ENCODE measurements at places on chromosomes 6 and 20. TPM values are rescaled to one million over a fixed set of nuclear protein-coding genes. Genes with fewer than 3 reads are reported as not detected.

Gene SLC22A1
- total RNA-seq: 1.3 TPM

Gene NCOA3
- 46.0 TPM for total RNA-seq

Gene PPP1R14C
- 1.1 TPM for total RNA-seq

DNA sequence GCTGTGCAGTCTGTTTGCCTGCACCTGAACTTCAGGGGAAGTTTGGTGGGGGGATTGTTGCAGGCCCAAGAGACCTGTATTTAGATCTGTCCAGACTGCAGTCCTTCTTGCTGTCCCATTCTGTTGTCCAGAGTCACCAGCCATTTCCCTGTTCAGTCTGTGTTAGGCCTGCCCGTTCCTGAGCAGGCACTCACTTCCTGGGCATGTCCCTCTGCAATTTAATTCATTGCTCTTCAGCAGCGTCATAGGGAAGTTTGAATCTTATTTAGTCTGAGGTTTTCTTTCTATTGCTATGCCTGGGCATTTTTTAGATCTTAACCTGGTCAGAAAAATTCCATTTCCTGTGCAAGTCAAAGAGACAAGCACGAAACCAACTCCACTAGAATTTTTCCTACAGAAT is 190.2 kb downstream of the DTNBP1 start:
- DNase-seq: no peak

DNA sequence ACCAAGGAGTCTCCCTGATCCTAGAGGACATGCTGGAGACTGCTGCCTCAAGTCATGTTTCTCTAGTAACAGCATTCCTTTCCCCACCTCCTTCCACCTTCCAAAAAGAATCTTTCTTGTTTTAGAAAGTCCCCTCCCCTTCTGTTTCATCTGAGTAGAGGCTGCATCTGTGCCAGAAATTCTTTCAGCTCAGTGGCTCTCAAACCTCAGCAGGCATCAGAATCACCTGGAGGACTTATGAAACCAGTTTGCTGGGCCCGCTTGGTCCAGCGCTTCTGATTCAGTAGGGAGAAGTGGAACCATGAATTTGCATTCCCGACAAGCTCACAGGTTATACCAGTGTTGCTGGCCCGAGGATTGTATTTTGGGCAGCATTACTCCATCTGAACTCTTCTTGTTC is 55.1 kb downstream of the TMEM200A start:
- DNase-seq: no peak

DNA sequence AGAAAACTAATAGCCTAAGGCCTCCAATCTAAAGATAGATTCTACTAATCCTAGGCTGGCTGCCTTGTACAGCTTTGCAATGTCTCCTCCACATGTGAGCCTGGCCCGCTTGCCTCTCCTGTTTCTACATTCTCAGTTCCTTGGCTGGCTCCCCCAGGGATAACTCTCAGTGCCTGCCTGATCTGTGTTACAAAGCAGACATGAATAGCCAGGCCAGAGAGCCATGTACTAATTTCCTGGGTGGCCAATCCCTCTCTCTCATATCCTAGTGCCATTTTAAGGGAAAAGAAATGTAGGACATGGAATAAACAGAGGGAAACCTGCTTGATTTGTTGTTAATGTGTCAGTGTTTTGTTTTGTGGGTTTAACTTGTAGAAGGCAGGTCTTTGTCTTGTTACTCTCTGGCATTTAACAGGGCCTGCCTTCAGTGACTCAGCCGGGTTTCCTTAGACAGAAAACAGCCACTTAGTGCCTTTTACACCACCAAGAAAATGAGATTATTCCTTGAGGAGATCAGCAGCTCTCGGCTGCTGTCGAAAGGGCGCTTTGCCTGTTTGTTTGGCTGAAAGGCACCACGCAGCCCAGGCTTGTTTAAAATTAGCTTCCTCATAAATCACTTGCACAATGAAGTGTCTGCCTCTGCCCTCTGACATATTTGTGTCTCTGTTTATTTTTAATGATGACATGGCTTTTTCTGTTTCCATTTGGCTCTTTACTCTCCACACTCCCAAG is 702.7 kb downstream of the MAFB start:
- DNase-seq: no peak

GRCh38 chr20:40286975-40287531 is 402.0 kb downstream of the MAFB start:
- DNase-seq: no peak

GRCh38 chr6:116251568-116252384 is 2.1 kb downstream of the TSPYL4 start:
- DNase-seq: no peak

Measured in omental fat pad (tissue), 4 donors.